Stimulated activated naive CD4-positive, alpha-beta T cell (primary cell): ENCODE measurements at places on chromosomes 6 and 20.

GRCh38 chr6:42221546-42221945 lies 3.9 kb upstream of the MRPS10 start:
- DNase-seq: no peak

- no peak for DNase-seq
Observed at GRCh38 chr6:132937466-132937906, 123.1 kb downstream of the RPS12 start.

GRCh38 chr20:31322504-31322903 lies 14.1 kb upstream of the DEFB116 start:
- no peak for DNase-seq

- no peak for DNase-seq
Observed at GRCh38 chr6:150267686-150268561, 100.9 kb upstream of the IYD start.

GRCh38 chr6:90375681-90376439 lies 79.2 kb upstream of the BACH2 start:
- no peak for DNase-seq

- no peak for DNase-seq
Observed at GRCh38 chr6:132314432-132314831, 86.8 kb downstream of the MOXD1 start.

DNA sequence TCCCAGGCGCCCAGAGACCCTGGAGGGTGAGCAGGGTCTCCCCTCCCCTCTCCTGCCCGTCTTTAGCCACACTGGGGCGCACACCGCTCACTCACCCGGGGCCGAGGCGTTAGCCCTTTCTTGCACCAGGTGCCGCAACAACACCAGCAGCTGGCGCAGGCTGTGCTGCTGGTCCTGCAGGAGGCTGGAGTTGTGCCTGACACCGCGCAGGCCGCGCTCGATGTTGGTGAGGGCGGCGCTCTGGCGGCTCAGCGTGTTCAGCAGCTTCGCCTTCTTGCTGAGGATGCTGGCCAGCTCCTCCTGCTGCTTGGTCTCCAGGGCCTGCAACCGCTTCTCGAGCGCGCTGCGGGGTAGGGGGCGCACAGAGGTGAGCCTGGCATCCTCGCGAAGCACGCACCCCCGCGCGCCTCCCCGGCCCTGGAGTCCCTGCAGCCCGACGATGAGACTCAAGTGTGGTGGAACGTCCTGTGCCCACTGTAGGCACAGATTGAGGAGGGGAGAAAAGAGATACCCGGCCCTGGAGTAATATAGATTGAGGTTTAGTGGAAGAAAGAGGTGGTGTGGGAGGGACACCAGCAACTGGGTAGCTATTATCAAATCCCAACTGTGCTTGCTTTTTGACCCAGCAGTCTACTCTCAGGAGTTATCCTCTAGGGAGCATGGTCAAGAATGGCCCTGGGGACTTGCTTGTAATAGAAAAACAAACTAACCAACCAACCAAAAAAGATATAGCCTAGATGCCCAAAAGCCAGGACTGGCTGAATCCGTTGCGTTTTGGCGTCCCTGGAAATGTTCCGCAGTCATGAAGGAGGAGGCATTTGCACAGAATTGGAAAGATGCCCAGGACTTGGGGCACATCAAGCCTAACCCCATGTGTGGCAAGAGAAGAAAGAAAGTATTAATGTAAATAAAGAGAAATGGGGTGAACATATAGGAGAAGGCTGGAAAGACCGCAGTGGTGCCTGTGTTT lies 30.9 kb downstream of the ANGPT4 start:
- no peak for DNase-seq

GRCh38 chr6:132400883-132401617 lies at the start of gene MOXD1:
Gene MOXD1 (minus strand): TSS chr6:132401475. CDS start chr6:132401426, 49 bp downstream.
- no peak for DNase-seq

DNA sequence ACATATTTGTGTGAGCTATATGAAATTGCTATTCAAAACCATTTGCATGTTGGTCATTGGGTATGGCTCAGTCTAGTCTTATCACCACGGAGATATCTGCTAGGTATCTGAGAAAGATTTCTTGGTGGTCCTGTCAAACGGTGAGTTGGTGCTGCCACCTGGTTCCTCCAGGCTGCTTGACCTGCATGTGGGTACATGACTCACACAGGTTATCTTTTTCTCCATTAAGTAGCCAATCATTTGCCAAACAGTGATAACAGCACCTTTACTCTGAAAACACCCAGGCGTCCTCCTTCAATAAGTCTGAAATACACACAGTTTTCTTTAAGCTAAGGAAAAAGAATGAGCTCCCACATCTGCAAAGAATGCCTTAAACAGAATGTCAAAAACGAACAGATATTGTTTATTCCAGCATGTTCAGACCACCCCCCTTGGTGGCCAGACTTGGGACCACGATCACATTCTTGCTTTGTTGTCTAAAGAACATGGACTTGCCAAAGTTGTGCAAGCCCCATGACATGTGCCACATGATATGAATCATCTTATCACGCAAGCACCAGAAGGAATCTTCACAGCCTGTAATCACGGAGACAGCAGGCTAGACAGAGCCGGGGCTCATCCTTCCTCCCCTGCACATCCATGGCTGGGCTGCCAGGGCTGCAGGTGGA lies 200.7 kb upstream of the THBS2 start:
- no peak for DNase-seq

DNA sequence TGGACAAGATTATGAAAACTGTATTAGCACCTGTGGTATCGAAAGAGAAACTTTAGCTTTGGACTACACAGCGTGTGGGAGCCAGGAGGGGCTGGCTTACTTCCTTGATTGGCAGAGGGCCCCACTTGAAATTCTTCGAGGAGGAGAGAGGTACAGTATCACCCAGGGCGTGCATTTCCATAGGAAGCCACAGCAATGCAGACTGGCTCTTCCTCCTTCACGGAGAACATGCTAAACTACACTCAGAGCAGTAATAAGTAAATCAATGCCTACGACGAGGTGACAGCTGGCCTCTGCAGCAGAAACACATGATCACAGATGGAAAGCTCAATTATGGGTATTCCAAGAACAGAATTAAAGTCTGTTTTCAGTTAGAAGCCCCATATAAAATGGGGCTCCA lies 44.2 kb downstream of the MYLK4 start:
- no peak for DNase-seq

DNA sequence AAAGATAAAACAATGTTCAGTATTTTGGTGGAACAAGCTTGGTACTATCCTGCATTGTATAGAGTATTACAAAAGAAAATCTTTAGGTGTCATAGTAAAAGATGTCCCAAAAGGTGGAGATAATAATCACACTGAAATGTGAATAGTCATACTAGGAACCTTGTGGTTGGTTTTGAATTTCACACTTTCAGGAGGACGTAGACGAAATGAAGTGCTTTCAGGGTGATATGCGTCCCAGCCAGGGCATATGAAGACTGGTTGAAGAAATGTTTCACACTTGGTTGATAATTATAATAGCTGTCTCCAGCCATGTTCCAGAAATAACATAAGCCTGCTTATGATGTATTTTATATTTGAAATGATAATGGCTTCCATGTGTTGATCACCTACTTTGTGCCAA lies 60.4 kb downstream of the SCAND1 start:
- no peak for DNase-seq

- DNase-seq: no peak
Observed at GRCh38 chr6:22411376-22412105, 114.7 kb upstream of the PRL start.

DNA sequence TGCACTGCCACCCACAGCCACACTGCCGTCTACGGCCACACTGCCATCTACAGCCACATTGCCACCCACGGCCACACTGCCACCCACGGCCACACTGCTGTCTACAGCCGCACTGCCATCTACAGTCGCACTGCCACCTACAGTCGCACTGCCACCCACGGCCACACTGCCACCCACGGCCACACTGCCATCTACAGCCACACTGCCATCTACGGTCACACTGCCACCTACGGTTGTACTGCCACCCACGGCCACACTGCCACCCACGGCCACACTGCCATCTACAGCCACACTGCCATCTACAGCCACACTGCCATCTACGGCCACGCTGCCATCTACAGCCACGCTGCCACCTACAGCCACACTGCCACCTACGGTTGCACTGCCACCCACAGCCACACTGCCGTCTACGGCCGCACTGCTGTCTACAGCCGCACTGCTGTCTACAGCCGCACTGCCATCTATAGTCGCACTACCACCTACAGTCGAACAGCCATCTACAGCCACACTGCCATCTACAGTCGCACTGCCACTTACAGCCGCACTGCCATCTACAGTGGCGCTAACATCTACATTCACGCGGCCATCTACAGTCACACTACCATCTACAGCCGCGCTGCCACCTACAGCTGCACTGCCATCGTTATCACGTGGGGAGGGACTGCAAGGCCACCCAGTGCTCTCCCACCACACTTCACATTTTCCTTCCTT lies 154.6 kb upstream of the AFDN start:
- no peak for DNase-seq

DNA sequence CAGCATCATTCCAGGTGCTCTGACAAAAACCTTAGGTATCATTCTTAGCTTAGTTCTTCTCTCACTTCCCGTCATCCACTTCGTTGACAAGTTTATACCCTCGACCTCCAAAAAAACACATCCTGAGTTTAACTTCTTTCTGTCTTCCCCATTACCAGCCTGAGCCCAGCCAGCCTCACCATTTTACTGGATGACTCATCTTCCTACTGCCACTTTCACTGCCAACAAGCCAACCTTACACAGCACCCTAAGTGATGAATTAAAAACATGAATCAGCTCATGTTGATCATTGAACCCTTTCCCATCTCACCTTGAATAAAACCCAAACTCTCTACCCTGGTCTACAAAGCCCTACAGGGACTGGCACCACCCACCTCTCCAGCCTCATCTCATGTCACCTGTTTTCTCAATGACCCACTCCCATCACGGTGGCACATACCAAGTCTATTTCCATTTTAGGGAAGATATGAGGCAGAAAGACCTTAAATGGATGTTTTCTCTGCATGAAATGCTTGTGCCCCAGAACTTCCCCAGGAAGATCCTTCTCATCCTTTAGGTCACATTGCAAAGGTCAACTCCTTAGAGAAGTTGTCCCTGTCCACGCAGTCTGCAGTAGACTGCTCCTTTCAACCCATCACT lies 9.9 kb upstream of the UST start:
- no peak for DNase-seq

DNA sequence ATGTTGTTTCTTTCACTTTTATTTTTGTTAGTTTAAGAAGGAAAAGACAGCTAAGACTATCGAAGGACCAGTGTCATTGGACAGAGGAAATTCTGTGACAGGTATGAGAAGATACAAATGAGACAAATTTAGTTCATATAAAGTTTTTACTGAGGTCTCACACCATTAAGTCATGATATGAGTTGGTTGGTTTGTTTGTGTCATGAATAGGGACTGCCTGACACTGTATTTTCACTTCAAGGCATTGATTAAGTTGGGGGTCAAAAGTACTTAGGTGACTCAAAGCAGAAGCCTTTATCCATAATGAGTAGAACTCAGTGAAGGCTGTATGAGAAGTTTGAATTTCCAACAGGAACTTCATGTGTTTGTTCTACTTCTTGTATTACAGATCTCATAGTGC lies 21.3 kb upstream of the HIVEP2 start:
- DNase-seq: no peak

DNA sequence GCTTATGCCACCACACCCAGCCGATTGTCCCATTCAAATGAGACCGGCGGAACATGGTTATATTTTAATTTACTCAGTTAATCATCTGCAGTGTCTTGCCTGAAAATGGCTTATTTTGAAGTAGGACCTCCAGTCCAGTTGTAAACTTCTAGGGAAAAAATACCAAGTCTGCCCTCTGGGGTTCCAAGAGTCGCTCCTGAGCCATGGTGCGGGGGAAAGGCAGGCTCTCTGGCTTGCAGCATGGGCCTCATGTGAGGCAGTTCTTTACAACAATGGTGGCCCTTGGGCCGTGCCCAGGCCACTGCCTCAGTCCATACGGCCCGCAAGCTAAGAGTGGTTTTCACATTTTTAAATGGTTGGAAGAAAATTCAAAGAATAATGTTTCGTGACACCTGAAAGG lies 62.7 kb upstream of the XRN2 start:
- no peak for DNase-seq

- DNase-seq: no peak
Observed at GRCh38 chr6:90021711-90022110, 127.4 kb downstream of the GJA10 start.

DNA sequence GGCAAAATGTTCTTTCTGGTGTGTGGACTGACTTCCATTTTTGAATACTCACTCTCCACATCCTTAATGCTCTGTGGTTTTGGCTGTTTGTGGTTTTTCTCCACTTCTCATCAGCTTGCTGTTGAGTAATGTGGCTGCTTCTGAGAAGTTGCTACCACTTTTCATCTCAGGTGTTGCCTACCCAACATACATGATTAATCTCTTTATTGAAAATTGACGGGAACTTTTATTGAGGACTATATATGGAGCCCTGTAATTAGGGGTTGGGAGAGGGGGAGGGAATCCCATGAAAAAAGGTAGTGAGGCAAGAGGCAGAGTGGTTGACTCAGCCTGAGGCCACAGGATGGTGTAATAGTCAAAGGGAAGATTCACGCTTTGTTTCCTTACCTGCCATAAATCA lies 17.6 kb downstream of the IL22RA2 start:
- DNase-seq: no peak

- no peak for DNase-seq
Observed at GRCh38 chr20:46356195-46357029, 48.1 kb upstream of the CDH22 start.

DNA sequence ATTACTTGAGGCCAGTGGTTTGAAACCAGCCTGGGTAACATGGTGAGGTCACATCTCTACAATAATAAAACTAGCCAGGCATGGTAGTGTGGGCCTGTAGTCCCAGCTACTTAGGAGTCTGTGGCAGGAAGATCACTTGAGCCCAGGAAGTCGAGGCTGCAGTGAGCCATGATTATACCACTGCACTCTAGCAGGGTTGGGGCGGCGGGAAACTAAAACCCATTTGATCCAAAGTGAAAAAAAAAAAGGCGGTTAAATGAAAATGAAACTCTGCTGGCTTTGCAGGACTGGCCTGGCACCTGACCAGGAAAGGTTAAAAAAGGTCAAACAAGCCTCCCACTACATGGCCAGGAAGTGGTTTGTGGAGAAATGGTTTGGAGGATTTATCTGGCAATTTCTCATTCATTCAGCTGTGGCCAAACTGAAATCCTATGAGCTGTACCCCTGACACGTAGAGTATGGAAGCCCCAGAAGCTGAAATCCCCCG lies 36.6 kb downstream of the MTRES1 start:
- no peak for DNase-seq
